Urothelium cell line (cell line): ENCODE measurements at places on chromosomes 1 and 21.

GRCh38 chr1:19764848-19765247, 34.9 kb downstream of the TMCO4 start:
- DNase-seq = peak; percentile 56

GRCh38 chr1:83839566-83840173, 159.3 kb downstream of the TTLL7 start:
- DNase-seq = no peak

DNA sequence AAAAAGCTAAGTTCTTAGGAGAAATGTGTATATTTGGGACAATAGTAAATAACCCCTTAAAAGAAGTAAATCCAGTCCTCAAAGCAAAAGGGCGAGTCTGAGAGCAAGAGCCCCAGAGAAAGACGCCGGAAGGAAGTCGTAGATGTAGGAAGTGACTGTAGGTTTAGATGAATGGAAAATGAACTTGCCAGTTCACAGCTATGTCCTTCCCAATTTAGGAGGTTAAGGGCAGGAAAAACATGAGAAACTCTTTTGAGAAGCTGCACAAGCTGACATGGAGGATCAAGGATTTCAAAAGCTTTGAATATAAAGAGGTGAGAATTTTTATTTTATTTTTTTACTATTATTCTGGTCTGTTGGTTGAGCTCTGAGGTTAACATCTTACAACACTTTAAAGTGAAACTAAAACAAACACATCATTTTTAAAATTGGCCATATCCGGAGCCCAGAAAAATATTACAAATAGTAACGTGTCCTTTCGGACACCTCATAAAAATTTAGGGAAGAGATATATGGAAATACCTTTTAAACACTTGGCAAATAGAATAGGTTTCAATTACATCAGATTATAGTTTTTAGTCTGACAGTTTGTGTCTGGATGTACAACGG, 1178.6 kb downstream of the MRPL39 start:
- no peak for DNase-seq

- DNase-seq = no peak
These were observed 340.3 kb downstream of the SEC16B start for GRCh38 chr1:177629526-177629925.

DNA sequence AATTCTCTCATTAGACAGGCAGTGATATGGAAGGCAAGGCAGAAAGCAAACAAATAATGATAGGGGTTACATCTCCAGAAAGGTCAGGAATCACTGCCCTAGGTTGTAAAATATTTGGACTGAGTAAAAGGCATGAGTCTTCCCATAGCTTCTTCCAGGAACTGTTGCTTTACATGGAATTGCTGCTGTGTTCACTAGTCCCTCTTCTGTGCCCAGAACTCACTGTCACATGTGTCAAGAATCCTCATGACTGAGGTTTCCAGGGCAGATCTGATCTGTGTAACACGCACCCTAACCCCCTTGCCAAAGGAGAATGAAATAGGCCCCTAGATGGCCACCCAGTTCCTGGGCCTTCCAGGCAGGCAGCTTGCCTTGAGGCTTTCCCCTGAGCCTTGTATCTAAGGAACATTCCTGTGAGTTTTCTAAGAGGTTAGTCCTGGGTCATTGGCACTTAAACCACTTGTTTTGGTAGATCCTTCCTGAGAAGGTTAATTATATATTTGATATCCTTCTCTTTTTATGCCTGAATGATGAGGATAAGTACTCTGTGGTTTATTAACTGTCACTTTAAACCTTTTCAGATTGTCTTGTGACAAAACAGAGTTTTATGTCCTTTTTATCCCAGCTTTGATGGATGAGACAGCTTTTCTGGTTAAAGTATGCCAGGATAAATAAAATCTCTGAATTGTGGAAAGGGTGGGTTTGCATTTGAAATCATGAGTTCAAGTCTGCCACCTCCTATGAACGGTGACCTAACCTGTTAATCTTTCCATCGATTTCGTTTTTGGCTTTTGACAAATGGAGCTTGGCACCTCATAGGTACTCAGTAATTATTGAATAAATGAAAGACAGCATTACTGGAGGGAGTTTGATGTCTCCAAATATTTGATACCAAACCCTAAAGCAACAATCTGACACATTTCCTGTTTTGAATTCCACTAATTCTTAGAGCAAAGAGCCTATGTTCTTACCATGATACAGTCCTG, 163.3 kb downstream of the DHRS3 start:
- DNase-seq = peak; percentile 17

DNA sequence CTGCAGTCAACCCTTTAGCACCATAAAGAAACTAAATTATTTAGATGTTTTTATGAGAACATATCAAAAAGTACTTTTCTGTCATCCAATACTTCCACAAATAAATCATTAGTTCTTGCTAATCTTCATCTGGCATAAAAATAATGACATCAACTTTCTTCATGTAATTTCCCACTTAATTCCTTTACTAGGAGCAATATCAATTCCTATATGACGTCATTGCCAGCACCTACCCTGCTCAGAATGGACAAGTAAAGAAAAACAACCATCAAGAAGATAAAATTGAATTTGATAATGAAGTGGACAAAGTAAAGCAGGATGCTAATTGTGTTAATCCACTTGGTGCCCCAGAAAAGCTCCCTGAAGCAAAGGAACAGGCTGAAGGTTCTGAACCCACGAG, 116.9 kb downstream of the PTPRC start:
- DNase-seq = no peak

GRCh38 chr1:14970799-14971141, 182.8 kb upstream of the TMEM51 start:
- DNase-seq = no peak

DNA sequence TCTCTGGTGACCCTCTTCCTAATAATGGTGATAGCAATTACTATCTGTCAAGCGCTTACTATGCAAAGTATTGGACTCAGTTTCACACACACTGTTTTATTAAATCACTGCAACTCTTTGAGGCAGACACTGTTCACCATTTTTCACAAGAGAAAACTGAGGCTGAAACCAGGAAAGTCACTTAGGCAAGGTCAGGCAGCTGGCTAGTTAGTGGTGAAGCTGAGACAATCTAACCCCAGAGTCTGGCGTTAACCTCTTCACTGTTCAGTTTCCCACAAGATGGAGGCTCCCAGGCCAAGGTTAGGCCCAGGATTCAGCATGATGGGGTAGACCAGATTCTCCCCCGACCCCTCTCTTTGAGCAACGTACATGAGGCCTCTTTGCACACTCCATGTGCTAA, 4.8 kb upstream of the GJA8 start:
- no peak for DNase-seq

GRCh38 chr1:100038660-100039287, 69.0 kb downstream of the SLC35A3 start:
- DNase-seq = no peak

- DNase-seq = peak; percentile 22
These were observed 1.2 kb downstream of the LBR start for GRCh38 chr1:225426395-225427234.

DNA sequence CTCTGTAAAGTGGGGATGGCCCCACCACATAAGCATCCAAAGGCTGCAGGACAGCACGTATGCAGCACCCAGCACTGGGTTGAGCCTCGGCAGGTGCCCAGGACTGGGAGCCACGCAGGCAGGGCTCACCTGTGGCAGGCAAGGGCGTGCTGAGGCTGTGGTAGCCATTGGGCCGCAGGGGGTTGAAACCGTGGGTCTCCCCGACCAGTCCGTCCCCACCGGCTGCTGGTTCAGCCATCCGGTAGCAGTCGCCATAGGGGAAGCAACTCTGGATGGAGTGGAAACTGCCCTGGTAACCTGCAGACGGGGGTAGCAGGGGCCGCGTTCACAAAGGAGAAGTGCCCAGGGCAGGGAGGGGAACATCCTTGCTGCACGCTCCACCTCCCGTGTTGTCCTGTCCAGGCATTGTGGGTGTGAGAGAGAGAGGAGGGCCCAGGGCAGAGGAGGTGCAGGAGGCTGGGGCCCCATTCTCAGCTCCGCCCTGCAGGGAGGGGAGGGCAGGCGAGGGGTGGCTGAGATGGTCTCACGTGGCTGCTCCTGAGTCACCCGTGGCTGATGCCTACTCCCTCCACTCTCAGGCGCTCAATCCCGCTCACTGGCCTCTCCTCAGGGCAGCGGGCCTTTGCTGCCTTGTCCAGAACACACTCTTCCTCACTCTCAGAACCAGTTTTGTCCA, 49.9 kb downstream of the DMRTB1 start:
- DNase-seq = peak; percentile 53

DNA sequence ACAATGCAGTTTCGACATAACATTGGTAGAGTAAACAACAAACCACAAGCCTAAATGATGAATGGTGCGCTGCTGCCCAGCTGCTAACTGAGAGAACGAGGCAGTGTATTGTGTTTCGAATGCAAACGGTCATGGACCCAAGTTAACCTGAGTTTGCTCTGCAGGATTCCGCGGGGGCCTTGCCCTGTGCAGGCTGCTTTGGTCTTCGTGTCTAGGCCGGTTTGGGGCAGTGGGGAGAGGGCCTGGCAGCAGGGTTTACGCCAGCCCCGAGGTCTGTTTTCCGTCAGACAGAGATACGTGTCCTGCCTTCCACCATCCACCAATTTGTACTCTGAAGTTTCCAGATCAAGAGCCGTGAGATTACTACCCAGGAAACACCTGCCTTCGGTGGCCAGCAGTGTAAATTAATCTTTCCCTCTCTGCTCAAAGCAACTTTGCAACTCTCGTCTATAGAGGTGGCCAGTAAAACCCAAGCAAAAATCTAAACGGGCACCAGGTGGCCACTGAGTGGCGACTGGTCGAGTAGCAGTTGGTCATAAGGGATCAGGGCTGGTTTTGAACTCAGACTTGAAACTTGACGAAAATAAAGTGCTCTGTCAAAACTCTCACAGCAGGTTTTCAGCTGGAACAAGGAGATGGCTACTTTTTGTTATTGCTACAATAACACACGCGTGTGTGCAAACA, 6.3 kb upstream of the PRDM15 start:
- DNase-seq = no peak

- no peak for DNase-seq
These were observed 15.1 kb downstream of the MIIP start for GRCh38 chr1:12034381-12034801.

DNA sequence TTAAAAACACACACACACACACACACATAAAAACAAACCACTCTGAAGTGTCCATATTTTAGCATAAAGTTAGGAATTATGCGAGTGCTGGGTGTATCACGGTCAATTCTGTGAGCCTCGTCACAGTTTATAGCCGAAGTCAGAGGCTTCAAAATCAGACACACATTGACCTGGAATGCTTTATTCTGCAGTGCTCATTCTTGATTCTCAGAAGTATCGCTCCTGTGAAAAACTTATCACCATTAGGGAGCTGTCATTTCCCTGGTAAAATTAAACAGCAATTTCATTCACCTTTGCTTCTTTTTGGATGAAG, 8.7 kb upstream of the IRF2BP2 start:
- DNase-seq = no peak

DNA sequence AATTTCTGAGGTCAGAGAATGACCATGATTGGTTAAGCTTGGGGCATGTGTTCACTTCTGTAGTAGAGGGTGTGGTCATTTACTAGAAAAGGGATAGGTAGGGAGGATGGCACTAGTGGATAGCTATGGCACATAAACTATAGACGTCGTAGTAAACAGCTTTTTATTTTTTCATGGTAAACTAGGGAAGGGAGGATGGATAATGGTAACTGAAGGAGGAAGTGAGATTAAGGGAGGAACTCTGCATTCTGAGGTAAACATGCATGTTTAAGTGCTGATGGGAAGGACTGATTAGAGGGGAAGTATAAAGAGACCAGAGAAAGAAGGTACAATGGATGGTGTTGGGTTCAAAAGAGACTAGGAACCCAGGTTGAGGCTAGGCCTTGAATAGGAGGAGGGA, 26.9 kb downstream of the PTGS2 start:
- no peak for DNase-seq

DNA sequence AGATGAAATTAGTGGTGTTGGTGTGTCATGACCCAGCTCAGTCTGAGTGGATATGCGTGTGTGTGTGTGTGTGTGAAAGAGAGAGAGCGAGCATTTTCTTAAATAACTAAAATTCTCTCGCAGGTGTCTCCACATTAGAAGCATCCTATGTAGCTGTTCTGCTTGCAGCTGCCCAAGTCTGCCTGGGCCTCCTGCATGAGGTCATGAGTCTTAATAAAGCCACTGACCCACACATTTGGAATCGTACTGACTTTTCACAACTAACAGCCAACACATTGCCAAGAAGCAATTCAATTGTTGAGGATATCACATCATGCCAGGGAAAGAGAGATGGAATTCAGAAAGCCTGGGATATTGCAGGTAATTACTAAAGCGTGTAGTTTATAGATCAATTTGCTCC, 238.2 kb upstream of the AJAP1 start:
- DNase-seq = no peak

DNA sequence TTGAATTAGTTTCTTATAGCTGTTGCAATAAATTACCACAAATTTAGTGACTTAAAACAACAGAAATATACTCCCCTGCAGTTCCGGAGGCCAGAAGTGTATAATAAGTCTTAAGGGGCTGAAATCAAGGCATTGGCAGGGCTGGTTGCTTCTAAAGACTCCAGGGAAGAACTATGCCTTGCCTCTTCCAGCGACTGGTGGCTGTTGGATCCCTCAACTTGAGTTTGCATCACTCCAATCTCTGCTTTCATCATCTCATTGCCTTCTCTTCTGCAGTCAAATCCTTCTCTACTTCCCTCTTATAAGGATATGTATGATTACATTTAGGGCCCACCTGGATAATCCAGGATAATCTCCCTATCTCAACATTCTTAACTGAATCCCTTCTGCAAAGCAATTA, 19.1 kb upstream of the MED18 start:
- DNase-seq = no peak

DNA sequence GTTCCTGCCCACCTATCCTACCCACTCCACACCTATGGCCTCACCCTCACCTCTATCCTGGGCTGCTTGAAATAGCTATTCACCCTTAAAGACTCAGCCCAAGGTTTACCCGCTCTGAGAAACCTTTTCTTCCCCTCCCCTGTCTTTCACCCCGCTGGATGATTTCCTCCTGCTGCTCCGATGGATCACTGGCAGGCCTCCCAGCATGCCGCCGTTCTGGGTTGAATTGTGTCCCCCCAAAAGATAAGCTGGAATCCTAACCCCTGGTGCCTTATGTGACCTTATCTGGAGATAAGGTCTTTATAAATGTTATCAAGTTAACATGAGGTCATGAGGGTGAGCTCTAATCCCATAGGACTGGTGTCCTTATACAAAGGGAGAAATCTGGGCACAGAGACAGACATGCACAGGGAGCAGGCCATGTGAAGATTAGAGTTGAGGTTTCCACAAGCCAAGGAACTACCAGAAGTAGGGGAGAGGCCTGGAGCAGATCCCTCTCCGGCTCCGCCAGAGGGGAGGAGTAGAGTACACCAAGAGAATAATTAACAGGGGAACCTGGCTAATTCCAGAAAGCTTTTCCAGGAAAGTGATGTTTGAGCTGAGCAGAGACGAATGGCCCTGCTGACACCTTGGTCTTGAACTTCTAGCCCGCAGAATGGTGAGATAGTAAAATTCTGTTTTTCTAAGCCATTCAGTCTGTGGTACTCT, 110.0 kb upstream of the SERBP1 start:
- no peak for DNase-seq

- DNase-seq = no peak
These were observed 6.9 kb upstream of the SIPA1L2 start for GRCh38 chr1:232636799-232637198.
